ENCODE measurements at places on chromosomes 11 and 22. TPM values are rescaled to one million over a fixed set of nuclear protein-coding genes. Genes with fewer than 3 reads are reported as not detected.

PRR5 gene
- 26.4 TPM for total RNA-seq

PHLDB1 gene
- 1.9 TPM for total RNA-seq

PRAME gene
- total RNA-seq, result not detected

FIBIN gene
- total RNA-seq, result not detected

SLC7A4 gene
- 0.37 TPM for total RNA-seq

LGALS12 gene
- not detected for total RNA-seq

NCR3LG1 gene
- 6.0 TPM for total RNA-seq

TCN1 gene
- not detected for total RNA-seq

MIAT gene
- 52.2 TPM for total RNA-seq

DNA sequence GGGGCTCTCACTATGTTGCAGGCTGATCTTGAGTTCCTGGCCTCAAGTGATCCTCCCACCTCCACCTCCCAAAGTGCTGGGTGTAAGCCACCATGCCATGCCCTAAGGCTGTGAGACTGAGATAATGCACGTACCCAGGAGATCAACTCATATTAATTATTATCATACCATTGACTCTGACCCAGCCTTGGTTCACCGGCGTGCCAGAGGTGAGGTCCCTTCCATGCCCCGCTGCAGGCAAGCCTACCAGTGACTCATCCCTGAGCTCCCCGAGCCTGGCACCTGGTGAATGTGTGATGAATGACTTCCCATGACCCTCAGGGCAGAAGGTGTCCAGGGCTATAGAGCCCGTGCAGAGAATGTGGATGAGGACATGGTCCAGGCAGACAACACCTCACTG is 12.1 kb downstream of the GAL3ST1 start:
- no peak overlapping the region for H3K4me3 ChIP-seq
- H3K36me3 ChIP-seq, result no peaks in the 10 kb centered on the region
- no peaks in the 10 kb centered on the region for H3K27me3 ChIP-seq
- no peaks in the 10 kb centered on the region for H3K4me1 ChIP-seq

- H3K27me3 ChIP-seq, result no peaks in the 10 kb centered on the region
- no peak for DNase-seq
- no peaks in the 10 kb centered on the region for H3K4me1 ChIP-seq
- H3K4me3 ChIP-seq, result no peak overlapping the region
- H3K36me3 ChIP-seq, result no peaks in the 10 kb centered on the region
Measured at GRCh38 chr11:112613051-112613972, 347.9 kb upstream of the NCAM1 start.

DNA sequence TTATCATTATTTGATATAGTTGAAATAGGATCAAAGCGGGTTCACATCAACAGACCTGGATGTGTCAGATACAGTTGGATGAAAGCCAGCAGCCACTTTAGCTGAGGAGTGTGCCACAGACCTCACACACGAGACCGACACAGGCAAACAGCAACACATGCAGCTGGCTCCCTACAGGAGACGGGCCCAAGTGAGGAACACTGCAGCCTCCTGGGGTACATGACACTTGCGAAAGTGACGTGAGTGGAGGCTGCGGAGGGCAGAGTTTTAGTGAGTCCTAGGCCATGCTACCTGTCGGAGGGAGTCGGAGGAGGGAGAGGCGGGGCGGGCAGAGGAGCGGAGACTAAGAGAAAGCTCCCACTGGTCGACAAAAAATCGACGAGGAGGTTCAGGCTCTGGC is 100.9 kb upstream of the BID start:
- DNase-seq, result no peak
- H3K27ac ChIP-seq, result no peak overlapping the region
- no peaks in the 10 kb centered on the region for H3K4me1 ChIP-seq
- peaks cover 10% of the 10 kb centered on the region for H3K36me3 ChIP-seq
- H3K27me3 ChIP-seq, result no peaks in the 10 kb centered on the region

DNA sequence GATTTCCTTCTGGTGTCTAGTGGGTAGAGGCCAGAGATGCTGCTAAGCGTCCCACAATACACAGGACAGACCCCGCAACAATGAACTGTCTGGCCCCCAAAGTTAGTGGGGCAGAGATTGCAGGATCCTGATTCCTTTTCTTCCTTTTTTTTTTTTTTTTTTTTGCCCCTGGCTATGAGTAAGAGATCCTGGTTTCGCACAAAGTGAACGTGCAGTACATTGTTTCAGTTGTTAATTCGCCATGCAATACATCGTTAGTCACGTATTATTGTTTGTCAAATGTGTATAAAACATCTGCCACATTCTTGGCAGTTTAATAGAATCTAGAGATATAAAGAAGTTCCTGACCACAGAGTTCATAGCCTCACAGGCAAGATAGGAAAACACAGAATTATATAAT is 20.2 kb downstream of the ST3GAL4 start:
- no peak overlapping the region for H3K27ac ChIP-seq
- no peak overlapping the region for H3K4me3 ChIP-seq
- no peaks in the 10 kb centered on the region for H3K27me3 ChIP-seq
- H3K36me3 ChIP-seq, result no peaks in the 10 kb centered on the region

DNA sequence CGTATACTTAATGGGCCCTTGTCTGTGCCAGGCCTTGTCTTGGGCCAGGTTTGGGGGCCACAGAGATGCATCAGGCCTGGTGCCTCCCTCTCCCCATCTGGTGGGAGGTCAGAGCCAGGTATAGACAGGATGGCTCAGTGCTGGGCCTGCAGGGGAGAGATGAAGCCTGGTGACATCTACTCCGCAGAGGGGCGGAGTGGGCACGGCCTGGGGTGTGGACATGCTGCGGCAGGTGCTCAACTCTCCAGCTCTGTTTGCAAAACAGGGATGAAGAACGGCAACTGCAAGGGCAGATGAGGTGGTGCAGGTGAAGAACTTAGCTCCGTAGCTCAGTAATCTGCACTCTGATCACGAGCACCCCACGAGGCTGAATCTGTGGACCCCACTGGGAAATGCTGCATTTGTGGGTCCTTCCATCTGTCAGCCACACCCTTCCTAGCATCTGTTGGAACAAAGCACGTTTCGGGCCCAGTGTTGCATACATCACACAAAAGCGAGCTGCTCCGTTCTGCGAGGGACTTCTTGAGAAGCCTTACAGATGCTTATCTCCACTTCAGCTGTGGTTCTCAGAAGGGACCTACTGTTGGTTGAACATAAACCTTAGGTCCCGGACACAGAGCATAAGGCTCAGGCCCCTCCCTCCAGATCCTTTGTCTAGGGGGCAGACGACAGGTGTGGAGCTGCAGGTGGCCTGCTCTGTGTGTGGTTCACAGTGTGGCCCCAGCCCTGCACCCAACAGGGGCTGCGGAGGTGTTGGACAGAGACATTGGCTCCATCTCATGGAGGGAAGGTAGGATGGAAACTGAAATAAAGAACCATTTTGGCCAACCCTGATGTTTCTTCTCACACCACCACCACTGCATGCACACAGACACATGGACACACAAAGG is 78.3 kb downstream of the LRRC32 start:
- no peak overlapping the region for H3K27ac ChIP-seq
- no peak overlapping the region for H3K4me3 ChIP-seq
- H3K27me3 ChIP-seq, result no peaks in the 10 kb centered on the region
- no peaks in the 10 kb centered on the region for H3K36me3 ChIP-seq
- no peaks in the 10 kb centered on the region for H3K4me1 ChIP-seq

DNA sequence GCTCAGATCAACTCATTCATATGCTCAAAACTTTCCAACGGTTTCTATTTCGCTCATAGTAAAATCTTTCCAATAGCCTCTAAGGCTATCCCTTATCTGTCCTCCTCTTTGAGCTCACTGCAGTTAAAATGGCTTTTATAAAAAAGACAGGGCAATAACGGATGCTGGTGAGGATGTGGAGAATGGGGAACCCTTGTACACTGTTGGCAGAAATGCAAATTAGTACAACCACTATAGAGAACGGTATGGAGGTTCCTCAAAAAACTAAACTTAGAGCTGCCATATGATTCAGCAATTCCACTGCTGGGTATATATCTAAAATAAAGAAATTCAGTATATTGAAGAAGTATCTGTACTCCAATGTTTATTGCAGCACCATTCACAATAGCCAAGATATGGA is 345.6 kb downstream of the DLG2 start:
- no peaks in the 10 kb centered on the region for H3K4me1 ChIP-seq
- no peaks in the 10 kb centered on the region for H3K36me3 ChIP-seq
- H3K4me3 ChIP-seq, result no peak overlapping the region

GRCh38 chr22:33209930-33210784 is 152.0 kb upstream of the SYN3 start:
- no peaks in the 10 kb centered on the region for H3K27me3 ChIP-seq
- H3K4me3 ChIP-seq, result no peak overlapping the region
- DNase-seq, result no peak
- no peaks in the 10 kb centered on the region for H3K4me1 ChIP-seq
- no peak overlapping the region for H3K27ac ChIP-seq

GRCh38 chr22:43562843-43563242 is 151.0 kb downstream of the MPPED1 start:
- no peaks in the 10 kb centered on the region for H3K27me3 ChIP-seq
- H3K4me3 ChIP-seq, result no peak overlapping the region
- DNase-seq, result no peak
- no peaks in the 10 kb centered on the region for H3K36me3 ChIP-seq

Data from CD8-positive, alpha-beta memory T cell (primary cell).